CD4-positive, alpha-beta T cell treated with Interleukin-15 for 4 hours (primary cell): ENCODE measurements at places on chromosomes 3 and 15.

DNA sequence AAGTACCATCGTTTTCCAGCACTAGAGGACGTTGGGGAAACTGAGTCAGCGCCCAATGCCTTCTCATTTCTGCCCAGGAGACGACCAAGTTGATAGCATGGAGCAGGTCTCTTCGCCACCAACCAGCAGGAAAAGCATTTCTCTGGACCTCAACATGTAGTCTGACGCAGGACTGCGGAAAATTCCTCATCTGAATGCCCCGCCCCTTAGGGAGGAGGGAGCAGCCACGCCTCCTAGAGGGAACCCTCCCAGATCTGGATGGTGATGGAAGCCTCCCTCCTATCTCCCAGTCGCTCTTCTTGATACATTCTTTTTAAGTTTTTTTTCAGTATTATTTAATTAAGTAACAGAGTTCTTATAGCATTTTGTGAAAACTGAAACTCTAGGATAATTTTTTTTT is 17.4 kb upstream of the MINDY4B start:
- DNase-seq, result no peak

GRCh38 chr15:92541291-92542200 is 114.0 kb downstream of the FAM174B start:
- no peak for DNase-seq

DNA sequence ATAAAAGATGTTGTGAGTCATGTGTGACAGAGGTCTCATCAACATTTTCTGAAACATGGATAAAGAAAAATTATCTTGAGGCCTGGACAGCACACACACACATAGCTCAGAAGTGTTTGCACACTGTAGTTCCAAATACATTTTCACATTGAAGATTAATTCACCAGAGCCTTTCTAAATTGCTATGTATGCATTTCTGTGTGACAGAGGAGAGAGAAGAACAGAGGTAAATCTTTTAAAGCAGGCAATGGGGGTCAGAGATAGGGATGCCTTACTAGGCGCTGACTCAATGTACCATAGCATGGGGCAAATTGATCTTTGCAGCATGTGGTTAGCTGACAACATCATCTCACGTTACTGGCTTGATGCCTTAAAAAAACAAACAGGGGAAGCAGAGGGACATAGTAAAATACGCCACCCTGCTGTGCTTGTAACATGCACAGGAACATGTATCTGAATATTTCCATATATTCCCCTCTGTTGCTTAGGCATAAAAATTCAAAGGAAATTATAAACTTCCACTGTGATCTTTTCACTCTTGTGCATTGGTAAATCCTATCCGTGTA is 7.7 kb downstream of the POU1F1 start:
- no peak for DNase-seq

GRCh38 chr3:64295594-64295993 is 70.3 kb upstream of the PRICKLE2 start:
- DNase-seq, result no peak

- DNase-seq, result no peak
These were observed 120.3 kb downstream of the FMN1 start for GRCh38 chr15:33074212-33074611.

DNA sequence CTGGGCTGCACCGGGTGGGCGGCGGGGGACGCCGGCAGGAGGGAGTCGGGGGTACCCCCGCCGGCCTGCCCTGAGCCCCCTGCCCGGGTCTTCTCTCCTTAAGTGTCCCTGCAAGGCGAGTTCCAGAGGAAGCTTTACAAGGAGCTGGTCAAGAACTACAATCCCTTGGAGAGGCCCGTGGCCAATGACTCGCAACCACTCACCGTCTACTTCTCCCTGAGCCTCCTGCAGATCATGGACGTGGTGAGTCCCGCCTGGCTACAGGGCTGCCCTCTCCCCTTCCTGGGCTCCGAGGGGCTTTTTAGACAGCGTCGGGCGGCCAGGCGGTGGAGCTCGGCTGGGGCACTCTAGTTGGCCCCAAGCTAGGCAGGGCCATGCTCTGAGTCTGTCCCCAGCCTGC is 480 bp downstream of the CHRNA7 start:
- no peak for DNase-seq

DNA sequence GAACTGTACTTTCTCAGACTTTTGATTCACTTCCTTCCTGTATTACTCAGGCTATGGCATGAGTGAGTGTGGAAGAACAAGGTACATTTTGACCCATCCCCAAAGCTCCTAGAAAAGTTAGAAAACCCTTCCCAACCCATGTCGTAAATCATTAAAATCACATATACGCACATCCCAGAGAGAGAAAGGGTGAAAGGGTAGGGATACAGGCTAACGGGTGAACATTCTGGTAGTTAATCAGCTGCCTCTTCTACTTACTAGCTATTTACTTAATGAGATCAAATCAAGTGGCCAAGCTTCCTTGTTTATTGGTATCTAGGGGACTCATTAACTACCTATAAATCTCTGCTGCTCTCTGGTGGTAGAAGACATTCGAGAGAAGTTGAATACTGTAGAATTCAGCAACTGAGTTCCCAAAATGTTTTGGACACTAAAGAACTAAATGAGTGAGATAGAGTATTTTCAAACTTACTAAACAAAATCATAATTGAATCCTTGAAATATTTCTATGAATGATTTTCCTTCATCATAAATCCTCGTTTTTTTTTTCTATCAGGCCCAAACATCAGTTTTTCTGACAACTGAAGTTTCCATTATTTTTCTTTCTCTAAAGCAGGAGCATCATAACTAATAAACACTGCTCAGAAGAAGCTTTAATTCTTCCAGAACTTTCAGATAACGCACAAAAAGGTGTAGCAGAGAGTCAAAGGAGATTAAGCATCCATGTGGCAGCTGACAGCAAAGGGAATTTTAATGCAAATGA is 124.2 kb downstream of the IMPG2 start:
- no peak for DNase-seq

GRCh38 chr3:195133013-195133412 is 137.9 kb downstream of the XXYLT1 start:
- no peak for DNase-seq

- DNase-seq, result no peak
These were observed 226.9 kb downstream of the CACNA2D3 start for GRCh38 chr3:54349231-54349652.

DNA sequence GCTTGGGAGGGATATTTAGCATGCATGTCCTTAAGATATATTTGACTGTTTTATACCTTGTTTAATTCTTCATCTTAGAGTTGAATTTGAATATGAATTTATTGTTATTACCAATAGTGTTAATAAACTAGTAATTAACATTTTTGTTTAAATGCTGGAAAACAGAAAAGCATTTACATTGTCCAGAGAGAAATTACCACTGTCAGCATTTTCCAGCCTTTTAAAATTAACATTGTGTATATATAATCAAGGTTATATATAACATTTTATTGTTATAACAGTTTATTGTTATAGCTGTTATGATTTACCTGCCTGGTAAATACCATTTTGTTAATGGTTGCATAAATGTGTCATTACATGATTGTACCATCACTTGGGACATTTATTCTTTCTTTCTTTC is 8.0 kb upstream of the P4HTM start:
- DNase-seq, result no peak

- DNase-seq, result no peak
These were observed 233.2 kb downstream of the KLF13 start for GRCh38 chr15:31559786-31560185.

- DNase-seq, result no peak
These were observed 901 bp upstream of the MANF start for GRCh38 chr3:51384055-51384725.

- DNase-seq, result no peak
These were observed 125.4 kb upstream of the CCDC54 start for GRCh38 chr3:107251819-107252218.

DNA sequence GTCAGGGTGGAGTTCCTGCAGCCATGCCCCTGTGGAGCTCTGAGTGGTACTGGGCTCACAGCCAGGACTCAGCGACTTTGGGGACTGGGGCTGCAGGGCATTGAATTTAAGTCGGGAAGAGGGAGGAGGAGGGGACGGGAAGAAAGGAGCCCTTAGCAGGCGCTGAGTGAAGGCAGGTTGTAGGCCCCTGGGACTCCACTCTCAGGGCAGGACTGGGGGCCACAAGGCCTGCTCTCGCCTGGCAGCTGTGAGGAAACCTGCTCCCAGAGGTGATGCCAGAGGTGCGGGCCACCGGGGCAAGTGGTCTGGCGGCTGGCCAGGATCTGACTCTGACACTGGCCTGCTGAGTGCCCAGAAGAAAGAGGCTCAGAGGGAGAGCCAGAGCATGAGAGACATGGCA is 73.5 kb downstream of the EPHB3 start:
- no peak for DNase-seq

- DNase-seq, result no peak
These were observed 181.8 kb downstream of the PDCD6IP start for GRCh38 chr3:33980252-33980651.

GRCh38 chr15:69661871-69662644 is 209.4 kb downstream of the RPLP1 start:
- no peak for DNase-seq

DNA sequence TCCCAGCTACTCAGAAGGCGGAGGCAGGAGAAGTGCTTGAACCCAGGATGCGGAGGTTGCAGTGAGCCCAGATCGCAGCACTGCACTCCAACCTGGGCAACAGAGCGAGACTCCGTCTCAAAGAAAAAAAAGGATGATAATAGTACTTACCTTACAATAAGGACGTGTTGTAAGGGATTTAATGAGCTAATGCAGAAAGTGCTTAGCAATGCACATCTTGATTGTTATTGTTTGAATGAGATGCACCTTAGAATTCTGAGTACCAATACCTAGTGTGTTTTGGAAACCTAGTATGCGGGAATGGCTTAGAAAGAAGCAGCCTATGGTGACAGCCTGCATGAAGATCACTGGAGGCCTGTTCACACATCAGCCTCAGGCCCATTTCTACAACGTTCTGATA is 19.5 kb downstream of the SNUPN start:
- no peak for DNase-seq

GRCh38 chr3:171116824-171117395 is 90.4 kb upstream of the SLC2A2 start:
- DNase-seq, result no peak

- no peak for DNase-seq
These were observed 45.6 kb downstream of the WNT5A start for GRCh38 chr3:55441499-55441898.

DNA sequence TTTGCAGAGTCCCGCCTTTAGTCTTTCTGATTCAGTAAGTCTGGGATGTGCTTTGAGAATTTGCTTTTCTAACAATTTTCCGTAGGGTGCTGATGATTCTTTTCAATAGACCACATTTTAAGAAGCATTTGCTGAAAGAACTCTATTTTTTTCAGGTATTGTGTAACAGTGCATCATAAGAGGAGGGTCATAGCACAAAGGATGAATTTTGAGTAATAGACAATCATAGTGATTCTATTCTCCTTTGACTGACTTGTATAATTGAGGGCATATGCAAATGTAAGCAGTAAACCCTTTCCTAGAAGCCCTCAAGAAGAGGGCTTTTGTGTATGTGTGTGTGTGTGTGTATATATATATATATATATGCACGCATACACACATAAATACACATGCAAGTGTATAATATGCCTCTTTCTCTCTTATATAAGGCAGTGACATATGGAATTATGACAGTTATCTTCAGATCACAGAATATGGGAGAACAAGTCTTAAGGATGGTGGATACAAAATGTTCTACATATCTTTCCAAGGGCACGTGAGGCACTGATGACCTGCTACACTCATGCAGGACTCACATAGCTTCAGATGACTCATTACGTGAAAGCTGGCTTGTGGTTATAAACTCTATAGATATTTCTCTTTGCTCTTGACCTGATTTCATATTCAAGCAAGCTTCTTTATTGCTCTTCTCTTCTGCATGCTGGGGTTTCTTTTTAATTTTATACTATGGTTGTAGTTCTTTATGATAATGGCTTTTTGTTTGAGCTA is 6.5 kb upstream of the PLSCR1 start:
- no peak for DNase-seq

DNA sequence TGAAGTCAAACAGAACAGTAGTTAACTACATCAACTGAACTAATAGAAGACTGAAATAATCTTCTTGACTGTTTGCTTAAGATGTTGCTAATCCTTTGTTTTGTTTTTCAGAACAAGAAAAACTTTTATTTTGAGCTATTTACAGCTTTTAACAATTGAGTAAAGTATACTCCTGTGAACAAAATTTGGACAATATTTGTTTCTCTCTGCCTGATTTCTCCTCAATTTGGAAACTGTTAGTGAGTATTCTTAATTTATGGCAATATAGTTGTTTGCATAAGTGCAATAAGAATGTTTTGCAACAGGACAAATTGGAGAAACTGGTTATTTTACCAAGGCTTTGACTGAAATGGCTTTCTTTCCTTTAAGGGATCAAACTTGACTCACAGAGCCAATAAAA is 36.5 kb upstream of the ENTPD3 start:
- no peak for DNase-seq

GRCh38 chr15:35698966-35699575 is 153.1 kb upstream of the DPH6 start:
- DNase-seq, result no peak

DNA sequence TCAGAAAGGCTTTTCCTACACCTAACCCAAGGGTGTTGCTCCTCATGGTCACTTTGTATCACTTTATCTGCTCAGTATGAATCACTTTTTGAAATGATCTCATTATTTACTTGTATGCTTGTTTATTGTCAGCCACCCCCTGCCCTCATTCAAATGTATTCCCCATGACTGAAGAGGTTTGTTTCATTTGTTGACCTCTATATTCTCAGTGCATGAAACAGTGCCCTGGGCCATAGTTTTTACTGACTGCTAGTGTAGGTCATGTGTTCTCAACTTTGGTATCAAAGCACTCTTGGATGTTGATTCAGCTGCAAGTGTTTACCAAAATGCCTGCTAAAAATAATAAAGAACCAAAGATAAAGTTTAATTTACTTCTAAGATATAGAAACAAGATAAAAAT is 381.7 kb upstream of the ARPP21 start:
- DNase-seq, result no peak

- no peak for DNase-seq
These were observed 27.2 kb upstream of the LMOD3 start for GRCh38 chr3:69149586-69149985.

- DNase-seq, result no peak
These were observed 567.2 kb downstream of the FOXP1 start for GRCh38 chr3:71016178-71016845.

DNA sequence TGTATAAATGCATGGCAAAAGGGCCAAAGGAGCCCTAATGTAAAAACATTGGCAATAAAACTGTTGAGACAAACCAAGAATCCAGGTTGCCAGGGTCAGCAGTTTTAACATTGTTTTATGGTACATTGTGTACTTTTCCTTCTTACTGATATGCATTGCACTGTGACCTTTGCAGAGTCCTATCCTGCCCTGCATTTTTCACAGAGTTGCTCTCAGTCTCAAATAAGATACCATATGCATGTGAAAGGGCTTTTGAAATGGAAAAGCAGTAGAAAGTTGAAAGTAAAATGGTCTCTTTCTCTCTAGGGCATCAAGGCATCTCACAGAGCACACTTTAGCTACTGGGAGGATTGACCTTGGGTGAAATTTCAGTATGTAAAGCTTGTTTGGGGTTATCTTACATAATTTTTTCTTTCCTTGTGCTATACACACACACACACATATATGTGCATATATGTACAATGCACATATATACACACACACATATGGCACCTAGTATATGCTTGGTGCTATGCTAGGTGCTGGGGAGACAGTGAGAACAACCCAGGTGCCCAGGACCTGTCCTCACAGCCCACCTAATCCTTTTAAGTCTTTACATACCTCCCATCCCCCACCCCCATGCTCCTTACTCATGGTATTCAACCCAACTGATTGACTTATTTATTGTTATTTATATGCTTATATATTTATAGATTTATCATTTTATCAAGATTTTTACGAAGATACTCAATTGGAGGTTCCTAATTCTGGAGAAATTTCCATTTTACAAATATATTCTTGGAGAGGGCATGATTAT is 1.2 kb upstream of the PPP2R3A start:
- no peak for DNase-seq

GRCh38 chr3:126450744-126451143 is 24.9 kb downstream of the ZXDC start:
- no peak for DNase-seq
